ENCODE measurements at places on chromosomes 12 and 14.

DNA sequence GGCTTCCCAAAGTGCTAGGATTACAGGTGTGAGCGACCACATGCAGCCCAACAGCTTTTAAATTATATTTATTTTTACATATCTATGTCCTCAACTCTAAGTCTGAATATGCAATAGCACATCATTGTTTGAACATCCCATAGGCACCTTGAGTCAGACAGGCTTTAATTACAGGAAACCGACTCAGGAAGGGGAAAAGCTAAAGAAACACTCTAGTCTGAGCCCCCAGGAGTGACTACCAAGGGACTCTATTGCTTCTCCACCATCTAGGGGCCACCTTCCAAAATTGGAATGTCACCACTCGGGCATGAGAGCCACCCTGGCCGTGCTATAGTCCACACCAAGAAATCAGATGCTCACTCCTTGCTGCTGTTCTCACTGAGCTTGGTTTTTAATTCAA lies 14.0 kb upstream of the MFAP5 start:
- no peak for DNase-seq

GRCh38 chr12:123896767-123897166 lies 75.9 kb downstream of the CCDC92 start:
- no peak for DNase-seq

GRCh38 chr12:54936736-54937135 lies 47.8 kb downstream of the TESPA1 start:
- no peak for DNase-seq

GRCh38 chr14:51297066-51297465 lies 57.0 kb downstream of the TMX1 start:
- no peak for DNase-seq

DNA sequence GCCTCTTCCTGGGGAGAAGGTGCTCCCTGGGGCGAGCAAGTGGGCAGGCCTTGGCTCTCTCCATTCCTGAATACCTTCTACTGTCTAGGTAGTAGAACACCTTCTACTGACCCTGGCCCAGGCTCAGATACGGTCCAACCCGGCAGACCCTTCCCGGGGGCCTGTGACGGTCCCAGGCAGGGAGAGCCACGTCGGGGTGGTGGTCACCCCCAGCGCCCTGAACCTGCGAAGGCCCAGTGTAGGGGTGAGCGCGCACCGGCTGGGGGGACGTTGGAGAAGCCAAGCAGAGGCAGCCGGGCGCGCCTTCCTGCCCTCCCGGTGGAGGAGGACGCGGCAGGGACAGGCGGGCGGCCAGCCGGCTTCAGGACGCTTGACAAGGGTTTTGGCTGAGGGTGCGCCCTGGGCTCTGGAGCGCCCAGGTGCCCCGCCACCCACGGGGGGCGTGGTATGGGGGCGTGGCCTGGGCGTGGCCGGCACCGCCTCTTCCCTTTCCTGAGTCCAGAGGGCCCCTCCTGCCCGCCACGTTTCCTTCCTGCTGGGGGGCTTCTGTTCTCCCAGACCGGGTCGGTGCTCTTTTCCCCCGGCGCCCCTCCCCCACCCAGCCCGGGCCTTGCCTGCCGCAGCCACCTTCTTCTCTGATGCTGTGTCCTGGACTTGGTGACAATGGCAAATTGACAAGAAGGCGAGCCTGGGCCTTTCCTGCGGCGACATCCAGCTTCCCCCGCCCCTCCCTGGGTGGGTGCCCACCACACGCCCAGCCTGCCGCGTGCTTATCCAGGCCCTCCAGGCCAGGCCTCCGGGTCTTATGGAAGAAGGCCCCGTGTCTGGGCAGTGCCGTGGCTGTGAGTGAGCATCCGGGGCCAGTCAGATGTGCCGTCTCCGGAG lies 24.5 kb upstream of the PPP1R13B start:
- no peak for DNase-seq

DNA sequence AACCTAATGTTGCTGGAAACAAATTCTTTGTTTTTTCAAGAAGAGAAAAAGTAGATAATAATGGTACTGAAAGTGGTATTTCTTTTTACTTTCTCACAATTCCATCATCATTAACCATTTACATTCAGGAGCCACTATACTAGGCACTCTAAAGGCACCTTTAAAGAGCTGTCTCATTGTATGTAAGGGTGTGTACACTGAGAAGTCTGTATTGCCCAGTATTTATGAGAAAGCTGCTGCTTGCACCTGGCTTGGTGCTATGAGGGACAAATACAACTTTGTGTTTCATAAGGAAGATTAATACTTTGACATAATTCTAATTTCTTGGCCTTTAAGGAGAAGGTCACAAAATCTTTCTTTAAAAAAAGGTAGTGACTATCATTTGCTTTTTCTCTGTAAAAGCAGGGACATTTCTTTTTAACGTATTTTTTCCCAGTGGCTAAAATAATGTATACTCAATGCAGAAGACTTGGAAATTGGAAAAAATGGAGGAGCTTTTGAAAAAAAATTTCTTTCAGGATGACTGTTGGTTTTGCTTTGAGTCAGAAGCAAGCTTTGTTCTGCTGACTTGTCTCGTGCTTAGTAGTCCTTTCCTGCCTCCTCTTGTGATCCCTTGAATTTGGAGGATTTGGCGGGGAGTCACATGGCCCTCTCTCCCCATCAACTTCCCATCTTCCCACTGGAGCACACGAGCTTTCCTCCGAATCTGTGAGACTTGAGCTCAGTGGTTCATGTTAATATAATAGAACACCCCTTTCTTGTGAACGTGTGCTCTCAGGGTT lies 50.1 kb downstream of the RASSF3 start:
- no peak for DNase-seq

- no peak for DNase-seq
Observed at GRCh38 chr12:123533672-123534643, at the start of gene RILPL1. RILPL1 (minus strand) TSS chr12:123533719; CDS start chr12:123533482, 237 bp downstream.

- DNase-seq = no peak
Observed at GRCh38 chr12:67964456-67964855, 24.8 kb upstream of the IFNG-AS1 start.

- DNase-seq = no peak
Observed at GRCh38 chr14:86015941-86016340, 486.0 kb downstream of the FLRT2 start.

DNA sequence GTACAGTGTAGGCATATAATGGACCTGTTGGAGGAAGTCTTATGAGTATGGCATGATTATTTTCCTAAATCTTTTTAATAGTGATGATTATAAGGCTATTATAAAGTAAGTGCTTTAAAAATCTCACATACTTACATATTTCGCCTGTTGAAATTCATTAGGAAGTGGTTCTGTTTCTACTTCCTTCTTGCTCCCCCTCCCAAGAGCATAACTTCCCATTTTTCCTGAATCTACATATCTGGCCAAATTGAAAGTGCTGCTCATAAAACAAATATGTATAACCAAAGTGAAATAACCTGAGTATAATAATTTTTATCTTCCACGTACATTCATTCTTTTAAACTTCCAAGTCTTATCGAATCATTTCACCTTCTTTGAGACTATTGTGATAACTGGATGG lies 455.6 kb upstream of the SEL1L start:
- DNase-seq = no peak

- no peak for DNase-seq
Observed at GRCh38 chr12:28089338-28089737, 100.9 kb upstream of the CCDC91 start.

GRCh38 chr14:76727384-76727783 lies 33.9 kb upstream of the VASH1 start:
- no peak for DNase-seq

GRCh38 chr12:2274733-2275132 lies 221.9 kb downstream of the CACNA1C start:
- no peak for DNase-seq

DNA sequence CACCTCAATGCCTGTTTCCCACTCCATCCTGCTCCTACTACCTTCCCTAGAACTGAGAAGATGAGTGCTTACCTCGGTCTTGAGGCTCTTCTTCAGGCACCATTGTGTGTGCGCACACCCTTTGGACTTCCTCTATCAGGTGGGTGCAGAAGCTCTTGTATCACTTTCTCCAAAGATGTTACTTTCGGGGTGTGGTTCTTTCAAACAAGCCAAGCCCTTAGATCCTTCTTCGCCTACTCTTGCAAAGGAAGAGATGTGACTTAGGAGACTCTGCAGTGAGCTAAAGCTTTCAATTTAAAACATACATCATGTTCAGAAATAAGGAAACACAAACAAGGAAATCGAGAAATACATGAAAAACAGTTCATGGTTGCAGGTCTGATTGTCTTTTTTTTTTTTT lies at the start of gene CLEC4C:
Gene CLEC4C (minus strand): TSS at position 130 of the 400 bp plus-strand sequence. CDS start 27 bp downstream, at position 103.
- DNase-seq = no peak

DNA sequence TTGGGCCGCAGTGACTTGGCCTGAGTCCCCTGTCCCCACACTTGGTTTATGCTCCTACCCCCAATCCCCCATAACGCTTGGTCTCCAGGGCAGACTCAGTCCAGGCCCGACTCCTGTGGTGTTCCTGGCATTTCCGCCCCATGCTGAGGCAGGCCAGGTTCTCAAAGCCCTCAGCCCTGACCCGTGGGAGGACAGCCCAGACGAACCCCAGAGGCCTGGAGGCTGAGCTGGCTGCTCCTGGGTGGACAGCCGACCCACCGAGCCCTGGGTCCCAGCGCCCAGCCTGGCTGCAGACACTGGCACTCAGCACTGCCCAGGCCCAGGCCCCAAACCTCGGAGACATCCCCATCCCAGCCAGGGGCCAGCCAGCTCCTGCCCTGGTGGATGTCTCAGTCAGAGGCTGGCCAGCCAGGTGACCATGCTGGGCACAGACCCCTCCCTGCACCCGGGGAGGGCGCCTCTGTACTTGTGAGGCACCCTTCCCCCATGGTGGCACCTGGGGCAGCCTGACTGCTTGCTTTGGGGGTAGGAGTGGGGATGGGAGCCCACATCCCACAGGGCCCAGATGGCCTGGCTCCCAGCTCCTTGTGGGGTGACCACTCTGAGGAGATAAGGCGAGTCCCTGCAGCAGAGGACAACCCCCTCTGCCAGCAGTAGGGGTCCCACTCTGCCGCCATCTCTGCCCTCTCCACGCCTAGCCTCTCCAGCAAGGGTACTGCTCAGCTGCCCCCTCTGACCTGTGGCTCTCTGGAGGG lies 1.4 kb downstream of the PLD4 start:
- no peak for DNase-seq

DNA sequence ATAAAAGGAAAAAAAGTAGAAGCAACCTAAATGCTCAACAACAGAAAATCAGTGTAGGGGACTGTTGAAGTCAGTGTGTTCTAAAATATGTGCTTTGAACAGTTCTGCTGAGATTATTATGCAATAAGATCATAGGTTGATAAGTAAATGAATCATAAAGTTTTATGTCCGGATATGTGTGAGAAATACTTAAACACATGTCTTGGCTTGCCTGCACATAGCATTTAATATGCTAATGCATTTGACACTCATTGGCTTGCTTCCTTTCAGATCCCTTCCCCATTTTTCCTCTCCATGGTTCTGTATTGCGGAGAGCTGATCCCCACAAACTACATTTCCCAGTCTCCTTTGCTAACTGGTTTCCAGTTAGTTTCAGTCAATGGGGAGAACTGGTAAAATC lies 573.8 kb upstream of the TBX3 start:
- no peak for DNase-seq

DNA sequence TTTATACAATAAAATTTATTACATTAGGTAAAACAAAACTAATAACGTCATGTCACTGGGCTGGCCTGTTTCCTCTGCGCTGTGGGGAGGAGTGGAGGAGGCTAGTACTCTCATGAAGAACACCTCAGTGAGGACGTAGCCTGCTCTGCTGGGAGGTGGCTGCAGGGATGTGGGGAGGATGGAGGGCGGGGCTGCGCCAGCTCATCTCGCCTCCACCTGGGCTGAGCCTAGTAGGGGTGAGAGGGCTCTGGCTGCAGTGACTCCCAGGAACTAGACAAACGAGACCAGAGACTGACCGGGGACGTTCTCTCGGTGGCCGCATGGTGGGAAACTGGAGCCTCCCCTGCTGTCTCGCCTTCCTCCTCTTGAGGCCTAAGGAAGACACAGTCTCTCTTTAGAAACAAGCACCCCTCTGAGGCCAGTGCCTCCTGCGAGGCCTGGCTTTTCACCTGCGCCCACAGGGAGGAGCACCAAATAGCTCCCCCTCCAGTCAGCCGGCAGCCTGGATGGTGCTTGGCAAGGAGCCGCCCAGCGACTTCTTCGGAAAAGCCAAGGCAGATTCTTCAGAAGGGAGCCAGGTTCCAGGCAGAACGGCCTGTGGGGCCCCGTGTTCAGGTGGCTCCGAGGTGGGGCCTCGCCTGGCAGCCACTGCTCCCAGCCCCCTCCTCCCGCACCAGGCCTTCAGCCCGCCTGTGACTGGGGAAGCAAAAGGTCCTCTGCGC lies 62.4 kb downstream of the PLEKHG3 start:
- no peak for DNase-seq

GRCh38 chr14:20093442-20093841 lies 17.1 kb upstream of the OR4K17 start:
- no peak for DNase-seq

DNA sequence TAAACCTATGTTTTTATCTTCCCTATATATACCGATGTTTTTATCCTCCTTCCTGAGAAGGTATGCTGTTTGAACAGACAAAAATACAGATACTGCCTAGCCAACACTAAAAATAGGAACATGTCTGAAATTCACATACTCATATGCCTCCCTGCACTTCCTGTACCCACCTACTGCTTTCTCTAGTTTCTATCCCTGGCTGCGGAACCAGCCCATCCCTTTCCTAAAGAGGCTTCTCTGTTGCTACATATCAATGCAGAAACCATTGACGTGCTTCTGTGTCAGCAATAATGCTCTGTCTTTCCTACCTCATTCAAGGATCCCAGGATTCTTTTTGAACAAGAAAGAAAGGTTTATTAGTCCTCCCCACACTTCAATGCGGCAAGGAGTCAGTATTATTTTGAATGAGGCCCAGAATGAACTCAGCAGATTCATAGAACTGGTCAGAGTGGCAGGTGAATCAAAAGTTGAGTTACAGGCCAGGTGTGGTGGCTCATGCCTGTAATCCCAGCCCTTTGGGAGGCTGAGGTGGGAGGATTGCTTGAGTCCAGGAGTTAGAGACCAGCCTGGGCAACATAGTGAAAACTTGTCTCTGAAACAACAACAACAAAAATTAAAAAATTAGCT lies 67.8 kb upstream of the NAP1L1 start:
- no peak for DNase-seq

GRCh38 chr12:102913453-102914226 lies 3.4 kb downstream of the PAH start:
- DNase-seq = no peak

DNA sequence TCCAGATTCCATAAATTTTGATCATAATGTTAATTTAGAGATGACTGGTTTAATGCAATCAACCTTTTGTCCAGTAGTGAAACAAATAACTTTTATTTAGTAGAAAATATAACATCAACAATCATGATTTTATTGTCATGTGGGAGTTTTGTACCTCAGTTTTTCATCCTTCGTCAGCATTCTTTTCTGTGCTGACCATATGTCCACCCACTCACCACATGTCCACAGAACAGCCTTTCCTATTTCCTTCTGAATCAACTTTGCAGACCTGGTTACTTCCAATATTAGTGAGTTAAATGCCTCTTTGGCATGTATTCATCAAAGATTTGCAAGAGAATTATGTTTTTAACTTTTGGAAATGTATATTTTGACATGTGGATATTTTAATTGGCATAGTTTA lies 36.8 kb upstream of the CNTN1 start:
- DNase-seq = no peak

Measured in coronary artery (tissue), 2 donors.